ENCODE measurements at places on chromosomes 5 and 9.

- DNase-seq, result no peak
Observed at GRCh38 chr5:174642816-174643405, 81.5 kb upstream of the MSX2 start.

- no peak for DNase-seq
Observed at GRCh38 chr5:38802125-38802524, 43.7 kb upstream of the OSMR start.

DNA sequence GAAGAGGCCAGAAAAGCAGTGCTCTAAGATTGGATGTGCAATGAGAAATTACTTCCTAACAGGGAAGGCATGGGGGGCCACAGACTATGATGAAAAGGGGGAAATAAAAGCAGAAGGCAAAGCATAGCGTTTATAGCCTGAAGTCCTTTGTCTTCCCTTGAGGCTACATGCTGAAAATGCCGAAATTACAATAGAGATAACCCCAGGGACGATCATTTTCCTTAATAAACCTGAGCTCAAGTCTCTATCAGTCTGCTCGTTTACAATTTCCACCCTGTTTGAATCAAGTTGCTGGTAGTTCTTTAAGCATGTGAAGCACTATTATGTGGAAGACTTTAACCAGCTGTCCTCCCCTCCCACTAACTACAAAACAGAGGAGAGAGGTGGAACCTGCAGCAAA is 60.4 kb downstream of the FREM1 start:
- no peak for DNase-seq

DNA sequence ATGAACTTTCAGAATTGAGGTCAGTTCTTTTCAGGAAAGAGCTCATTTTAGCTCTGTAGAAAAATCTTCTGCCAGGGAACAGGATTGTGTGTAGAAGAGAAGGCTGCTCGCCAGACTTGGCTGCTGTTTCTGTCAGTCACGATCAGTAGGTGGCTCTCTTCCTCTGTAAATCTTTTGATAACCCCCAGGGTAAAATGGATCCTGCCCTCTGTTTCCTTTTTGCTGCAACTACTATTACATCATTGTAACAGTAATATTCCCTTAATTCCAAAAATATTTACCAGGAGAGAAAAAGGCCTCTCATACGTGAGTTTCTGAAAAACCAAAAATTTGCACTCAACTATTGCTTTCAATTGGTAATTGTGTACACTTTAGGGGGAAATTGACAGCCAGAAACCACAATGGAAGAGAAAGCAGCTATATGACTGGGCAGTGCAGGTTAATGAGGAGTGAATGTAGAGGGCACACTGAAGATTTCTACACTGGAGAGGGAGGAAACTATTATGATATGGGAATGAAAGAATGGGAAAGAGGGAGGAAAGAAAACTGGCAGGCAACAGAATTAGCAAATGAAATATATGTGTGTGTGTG is 12.3 kb downstream of the IFNA21 start:
- DNase-seq, result no peak
